ENCODE measurements at places on chromosomes 3 and 15.

DNA sequence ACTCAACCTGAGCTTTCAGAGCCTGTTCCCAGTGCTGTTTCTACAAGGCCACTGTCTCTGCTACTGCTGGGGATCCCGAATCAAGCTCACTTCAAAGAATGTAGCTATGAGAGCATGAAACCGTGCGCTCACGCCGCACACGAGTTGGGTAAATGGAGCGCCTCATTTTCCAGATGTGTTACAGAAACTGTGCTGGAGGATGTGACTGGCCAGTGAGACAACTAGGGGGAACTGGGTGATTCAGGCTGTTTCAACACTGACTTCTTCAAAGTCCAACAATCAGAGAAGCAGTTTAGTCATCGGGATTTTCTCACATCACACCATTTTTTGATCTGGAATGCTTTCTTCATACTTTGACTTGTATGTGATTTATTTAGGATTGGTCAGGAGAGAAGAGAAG is 3.5 kb downstream of the ZNF710 start:
- DNase-seq: no peak

DNA sequence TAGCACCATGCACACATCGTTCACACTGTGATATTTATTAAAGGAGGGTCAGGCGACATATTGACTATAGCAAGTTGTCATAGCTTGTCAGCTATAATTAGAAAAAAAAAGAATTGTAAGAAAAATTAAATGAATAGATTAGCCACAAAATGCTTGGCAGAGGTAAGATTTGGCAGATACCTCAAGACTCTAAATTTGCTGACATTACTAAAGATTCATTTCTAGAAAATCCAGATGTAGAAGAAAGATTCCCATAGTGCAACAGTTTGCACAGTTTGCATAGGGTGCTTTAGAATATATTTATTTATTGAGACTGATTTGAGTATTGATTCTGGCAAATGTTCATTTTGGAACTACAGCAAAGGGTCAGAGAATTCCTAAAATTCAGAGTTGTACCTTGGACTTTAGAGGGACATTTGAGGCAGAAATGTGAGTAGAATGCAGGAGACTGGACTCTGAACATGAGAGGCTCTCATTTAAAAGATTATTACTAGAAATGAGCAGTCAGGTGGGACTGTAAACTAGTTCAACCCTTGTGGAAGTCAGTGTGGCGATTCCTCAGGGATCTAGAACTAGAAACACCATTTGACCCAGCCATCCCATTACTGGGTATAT is 102.0 kb upstream of the BHLHE40 start:
- DNase-seq: no peak

- no peak for DNase-seq
Observed at GRCh38 chr3:112087746-112088145, 1.6 kb downstream of the C3orf52 start.

- DNase-seq: no peak
Observed at GRCh38 chr3:134495980-134496379, 10.1 kb downstream of the CEP63 start.

DNA sequence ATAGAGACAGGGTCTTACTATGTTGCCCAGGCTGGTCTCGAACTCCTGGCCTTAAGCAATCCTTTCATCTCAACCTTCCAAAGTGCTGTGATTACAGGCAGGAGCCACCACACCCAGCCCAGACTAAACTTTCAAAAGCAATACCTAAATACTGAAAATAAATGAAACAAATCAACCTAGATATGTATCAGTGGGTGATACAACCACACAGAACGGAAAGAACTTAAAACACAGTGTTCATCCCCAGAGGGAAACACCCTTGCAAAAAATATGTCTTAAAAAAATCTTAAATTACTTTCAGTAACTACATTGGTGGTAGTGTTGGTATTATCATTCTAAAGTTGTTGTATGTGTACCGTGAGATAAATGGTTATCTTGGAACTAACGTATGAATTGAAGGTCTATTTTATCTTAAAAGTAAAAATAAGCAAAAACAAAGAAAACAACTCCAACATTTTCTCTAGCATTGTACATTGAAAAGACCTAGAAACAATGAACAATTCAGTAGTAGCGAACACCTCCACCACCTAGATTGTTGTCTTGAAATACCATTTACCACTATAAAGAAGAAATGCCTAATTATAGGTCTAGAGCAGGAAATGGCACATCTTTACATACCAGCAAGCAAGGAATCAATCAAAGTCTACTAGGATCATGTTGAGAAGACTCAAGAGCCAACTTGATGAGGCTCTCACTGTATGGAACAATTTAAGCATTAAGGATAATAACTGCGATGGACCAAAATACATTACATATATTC is 24.7 kb downstream of the SLTM start:
- no peak for DNase-seq

Data from activated effector memory CD4-positive, alpha-beta T cell treated with Interleukin-2 at 50 U/mL for 16 hours (primary cell).